Liver (tissue), 10 donors: ENCODE measurements at places on chromosomes 2 and 18.

- no peak for DNase-seq
Observed at GRCh38 chr2:133660510-133660909, 92.2 kb upstream of the NCKAP5 start.

DNA sequence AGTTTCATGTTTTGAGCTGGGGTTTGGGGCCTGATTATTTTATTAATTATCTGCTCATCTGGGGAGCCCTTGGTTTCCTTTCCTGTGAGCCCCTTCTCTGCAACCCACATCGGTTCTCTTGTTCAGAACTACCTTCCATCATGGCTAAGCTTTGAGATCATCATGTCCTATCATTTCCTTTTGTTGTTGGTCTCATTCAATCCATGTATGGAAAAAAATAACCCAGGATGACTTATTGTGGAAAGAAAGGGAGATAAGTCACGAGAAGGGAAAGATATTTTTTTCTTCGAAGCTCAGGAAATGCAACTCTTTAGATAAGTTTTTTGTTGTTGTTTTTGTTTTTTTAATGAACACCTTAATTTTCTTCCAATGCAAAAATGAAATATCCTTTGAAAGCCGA lies 43.7 kb downstream of the EHD3 start:
- DNase-seq = no peak

GRCh38 chr2:69118609-69119008 lies 105.6 kb downstream of the ANTXR1 start:
- DNase-seq = no peak

DNA sequence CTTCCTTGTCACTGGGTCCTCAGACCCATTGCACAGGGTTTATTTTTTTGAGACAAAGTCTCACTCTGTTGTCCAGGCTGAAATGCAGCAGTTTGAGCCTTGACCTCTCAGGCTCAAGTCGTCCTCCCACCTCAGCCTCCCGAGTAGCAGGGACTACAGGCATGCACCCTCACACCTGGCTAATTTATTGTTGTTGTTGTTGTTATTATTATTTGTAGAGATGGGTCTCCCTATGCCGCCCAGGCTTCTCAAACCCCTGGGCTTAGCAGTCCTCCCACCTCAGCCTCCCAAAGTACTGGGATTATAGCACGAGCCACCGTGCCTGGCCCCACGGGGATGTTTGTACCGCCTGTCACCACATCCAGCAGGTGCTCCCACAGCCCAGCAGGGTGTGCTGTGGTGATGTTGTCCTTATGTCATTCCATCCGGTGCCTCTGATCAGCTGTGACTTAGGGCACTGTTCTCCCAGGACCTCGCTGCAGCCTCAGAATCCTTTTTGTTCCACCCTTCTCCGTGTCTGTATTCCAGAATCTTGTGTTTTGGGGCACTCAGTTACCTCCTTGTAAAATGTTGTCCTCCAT lies 182.3 kb downstream of the INO80D start:
- DNase-seq = peak; percentile 40

GRCh38 chr2:32960647-32961403 lies 14.1 kb downstream of the LTBP1 start:
- DNase-seq = no peak

GRCh38 chr18:10798727-10799550 lies 273.1 kb downstream of the NAPG start:
- no peak for DNase-seq

DNA sequence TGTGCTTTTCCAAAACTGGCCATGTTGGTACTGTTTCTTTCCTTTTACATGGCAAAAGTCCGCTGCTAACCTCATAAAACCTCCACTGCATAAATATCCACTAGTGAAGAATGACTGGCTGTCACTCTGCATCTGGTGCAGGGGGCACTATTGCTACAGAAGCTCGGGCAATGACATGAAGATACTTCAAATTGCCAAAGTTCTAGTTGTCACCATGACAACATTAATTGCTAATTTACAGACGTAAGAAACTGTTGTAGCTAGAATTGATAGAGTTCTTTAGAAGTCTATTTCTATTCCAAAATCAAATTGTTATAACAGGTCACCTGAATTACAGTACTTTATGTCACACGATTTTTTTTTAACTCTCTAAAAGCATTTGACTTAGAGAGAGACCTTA lies 845 bp downstream of the CFAP210 start:
- DNase-seq = no peak

DNA sequence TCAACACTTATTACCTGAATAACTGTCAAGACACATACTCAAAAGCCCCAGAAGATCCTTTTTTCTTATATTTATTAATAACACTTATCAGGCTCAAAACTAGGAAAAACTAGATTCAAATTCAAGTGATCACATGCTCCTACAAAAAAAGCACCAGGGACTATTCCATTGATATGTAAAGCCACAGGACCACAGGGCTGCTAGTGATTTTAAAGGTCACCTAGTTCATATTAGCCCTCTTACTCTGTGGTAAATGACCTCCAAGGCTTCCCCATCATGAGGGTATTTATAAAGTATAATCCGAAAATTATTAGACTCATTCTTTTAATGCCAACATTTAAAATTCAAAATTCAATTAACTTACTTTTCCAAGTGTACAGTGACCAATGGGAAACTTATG lies 52.5 kb downstream of the LRPPRC start:
- DNase-seq = no peak

DNA sequence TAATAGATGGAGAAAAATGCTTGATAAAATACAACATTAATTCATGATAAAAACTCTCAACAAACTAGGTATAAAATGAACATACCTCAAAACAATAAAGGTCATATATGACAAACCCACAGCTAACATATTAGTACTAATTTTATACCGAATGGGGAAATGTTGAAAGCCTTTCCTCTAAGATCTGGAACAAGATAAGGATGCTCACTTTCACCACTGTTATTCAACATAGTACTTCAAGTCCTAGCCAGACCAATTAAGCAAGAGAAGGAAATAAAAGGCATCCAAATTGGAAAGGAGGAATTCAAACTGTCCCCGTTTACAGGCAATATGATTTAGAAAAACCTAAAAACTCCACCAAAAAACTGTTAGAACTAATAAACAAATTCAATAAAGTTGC lies 61.5 kb upstream of the CTIF start:
- DNase-seq = no peak

DNA sequence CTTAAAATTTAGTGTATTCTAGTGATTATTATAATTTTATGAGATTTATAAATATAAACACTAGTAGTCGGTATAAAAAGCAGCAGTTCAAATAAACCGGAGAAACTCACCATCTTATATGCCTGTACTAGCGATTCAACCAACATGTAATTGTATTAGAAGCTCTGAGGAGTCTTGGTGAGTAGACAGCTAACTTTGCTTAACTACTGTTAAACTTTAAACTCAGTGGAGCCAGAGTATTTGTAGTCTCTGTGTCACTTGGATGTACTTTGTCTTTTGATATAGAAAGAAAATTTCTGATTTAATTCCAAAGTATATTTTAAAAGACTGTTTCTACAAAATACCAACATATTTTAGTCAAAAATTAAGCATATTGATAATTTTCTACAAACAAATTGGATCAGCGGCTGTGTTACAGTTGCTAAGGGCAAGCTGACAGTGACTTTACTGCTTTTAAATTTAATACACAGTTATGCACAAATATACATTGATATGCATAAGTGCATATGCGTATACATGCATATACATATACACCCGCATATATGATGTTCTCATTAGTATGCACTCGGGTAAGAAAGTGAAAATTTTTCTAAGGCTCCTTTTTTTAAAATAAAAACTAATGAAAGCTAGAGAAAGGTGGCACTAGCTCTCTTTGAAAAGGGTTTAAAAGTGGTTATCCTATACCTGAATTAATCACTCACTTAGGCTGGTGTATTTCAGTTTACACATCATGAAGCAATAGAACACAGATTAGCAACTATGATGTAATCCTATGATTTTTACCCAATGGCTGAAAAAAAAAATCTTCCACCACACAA lies 374.5 kb downstream of the NCKAP5 start:
- no peak for DNase-seq

DNA sequence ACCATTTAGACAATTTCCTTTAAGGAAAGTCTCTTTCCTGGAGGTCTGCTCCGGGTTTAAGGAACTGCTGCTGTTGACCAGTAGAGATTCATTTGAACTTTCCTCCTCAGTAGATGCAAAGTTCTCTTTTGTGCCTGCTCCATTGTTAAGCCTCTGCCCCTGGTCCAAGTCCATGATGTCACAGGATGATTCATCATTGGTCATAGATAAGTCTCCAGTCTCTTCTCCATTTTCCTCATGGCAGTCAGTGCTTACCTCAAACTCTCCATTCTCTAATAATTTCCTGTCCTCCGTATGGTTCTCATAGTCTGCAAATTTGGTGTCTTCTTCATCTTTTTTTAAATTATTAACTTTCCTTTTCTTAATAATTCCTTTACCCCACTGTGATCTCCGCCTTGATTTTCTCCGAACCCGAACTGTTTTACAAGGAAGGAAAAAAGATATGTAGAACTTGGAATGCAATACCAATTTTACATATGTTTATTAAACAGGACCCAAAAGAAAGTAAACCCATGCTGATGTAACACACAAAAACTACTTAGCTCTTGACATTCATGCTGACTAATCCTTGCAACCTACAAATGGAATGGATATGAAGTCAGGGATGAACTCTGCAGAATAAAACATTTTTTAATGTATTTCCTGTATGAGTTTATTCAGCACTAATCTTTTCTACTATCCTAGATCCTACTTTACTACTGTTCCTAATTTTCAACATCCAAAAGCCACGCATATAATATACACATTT lies 169.1 kb downstream of the ATAD2B start:
- no peak for DNase-seq

DNA sequence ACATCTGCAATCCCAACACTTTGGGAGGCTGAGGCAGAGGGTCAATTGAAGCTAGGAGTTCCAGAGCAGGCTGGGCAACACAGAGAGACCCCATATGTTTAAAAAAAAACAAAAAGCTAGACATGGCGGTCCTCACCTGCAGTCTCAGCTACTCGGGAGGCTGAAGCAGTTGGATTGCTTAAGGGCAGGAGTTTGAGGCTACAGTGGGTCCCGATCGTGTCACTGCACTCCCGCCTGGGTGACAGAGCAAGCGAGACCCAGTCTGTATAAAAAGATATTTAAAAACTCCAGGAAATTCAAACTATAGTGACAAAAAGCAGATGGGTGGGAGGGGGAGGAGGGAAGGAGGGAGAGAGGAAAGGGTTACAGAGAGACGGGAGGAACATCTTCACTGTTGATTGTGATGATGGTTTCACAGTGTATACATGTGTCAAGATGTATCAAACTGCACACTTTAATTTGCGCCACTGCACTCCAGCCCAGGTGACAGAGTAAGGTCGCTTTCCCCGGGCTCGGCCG lies 942 bp upstream of the ZNF236 start:
- no peak for DNase-seq

DNA sequence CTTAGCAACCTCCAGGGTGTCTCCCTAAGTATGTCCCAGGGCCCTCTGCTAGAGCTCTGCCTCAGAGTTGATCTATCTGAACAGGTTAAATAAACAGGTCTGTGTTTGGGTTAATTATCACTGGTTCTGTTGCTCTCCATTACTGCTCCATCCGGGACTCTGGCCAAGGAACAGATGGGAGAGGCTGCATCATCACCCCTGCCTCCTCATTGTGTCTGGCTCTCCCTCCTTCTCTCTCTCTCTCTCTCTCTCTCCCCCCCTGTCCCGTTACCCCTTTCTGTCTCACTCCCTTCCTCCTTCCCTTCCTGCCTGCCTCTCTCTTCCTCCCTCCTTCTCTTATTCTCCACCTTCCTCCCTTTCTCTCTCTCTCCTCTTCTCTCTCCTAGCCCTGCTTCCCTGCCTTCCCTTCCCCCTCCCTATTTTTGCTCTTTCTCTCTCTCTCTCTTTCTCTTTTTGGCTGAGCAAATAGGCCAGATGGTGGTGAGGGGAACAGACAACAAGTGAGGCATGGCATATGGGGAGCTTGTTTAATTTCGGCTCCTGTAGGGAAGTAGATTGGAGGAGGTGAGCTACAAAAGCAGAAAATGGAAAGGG lies 62.1 kb downstream of the SETBP1 start:
- no peak for DNase-seq

DNA sequence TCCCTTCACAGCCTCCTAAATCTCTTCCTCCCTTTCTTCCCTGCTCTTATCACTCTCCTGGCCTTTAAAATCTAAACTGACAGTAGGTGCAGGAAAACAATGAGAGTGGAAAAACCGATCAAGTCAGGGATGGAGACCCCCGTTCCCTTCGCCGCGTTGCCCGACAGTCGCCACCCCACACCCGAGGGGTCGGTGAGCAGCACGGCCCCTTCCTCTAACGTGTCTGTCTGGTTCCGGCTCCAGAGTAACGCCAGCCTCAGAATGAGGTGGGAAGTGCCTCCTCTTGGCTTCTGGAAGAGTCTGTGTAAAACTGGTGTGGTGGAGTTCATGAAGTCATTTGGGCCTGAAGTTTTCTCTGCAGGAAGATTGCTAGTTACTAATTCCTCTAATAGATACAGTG lies 138.6 kb downstream of the NFATC1 start:
- DNase-seq = no peak

- DNase-seq = no peak
Observed at GRCh38 chr2:182741620-182742019, 25.6 kb downstream of the DNAJC10 start.

DNA sequence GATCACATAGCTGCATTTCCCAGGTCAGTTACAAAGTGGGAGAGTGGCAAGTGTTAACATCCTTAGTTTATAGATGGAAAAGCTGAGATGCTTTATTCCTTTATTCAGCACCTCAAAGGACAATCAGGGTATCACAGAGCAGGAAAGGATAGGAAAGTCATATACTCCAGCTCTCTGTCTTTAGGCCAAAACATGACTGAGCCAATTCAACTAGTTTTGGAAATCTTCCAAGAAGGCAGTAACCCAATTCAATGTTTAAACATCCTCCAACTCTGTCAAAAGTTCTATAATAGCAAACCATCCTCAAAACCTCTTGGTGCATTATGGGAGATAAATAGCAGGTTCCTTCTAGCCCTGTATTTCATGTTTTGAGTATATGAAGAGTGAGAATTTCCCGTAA lies 25.2 kb downstream of the CASP8 start:
- no peak for DNase-seq

- no peak for DNase-seq
Observed at GRCh38 chr18:77136076-77136718, 3.6 kb upstream of the MBP start.

DNA sequence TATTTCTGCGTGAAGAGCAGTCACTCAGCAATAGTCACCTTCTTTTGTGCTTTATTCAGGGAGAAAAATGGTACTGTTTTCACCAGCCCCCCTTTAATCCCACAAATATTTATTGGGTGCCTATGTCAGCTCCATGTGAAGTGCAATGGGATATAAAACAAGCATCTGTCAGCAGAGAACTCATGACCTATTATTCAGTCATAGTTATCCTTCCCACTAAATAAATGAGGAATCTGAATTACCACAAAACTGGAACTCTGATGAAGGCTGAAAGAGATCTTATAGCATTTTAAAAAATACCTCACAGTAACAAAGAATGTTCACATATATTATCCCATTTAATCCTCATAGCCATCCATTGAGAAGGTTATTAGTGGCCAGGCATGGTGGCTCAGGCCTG lies 45.8 kb downstream of the DHX57 start:
- DNase-seq = no peak

DNA sequence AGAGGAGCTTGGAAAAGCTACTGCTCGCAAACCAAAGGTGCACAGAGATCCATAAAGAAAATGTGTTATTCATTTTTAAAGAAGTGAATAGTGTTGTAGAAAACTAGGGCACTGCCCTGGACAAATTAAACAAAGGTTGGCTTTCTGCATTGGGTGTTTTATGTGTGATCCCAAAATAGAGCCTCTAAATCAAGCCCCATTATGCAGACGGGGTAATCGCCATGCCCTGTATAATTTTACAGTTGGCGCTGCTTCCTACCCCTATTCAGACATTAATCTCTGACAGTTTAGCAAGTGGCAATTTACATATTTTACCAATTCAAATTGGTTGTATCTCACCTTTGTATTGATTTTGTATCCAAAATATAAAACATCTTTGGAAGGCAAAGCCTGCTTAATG lies 109.1 kb downstream of the PID1 start:
- no peak for DNase-seq
